ENCODE measurements at places on chromosomes 4 and X.

DNA sequence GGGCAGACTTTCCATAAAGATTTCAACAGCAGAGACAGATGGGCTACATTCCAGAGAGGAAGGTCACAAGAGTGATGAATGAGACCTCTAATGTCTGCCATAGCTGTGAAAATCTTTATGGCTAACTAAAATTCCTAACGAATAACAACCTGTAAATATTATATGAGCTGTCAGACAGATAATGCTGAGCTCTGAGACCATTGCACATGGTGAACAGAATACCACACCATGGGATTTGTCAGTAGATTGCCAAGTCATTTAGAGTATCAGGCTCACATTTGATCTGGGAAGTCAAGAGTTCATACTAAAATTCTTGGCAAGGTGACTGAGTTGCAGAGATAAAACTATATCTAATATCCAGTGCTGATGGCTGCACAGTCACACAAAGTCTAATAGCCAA lies 259.2 kb upstream of the FTHL17 start:
- no peak for DNase-seq

- DNase-seq, result no peak
Observed at GRCh38 chrX:15600745-15601144, at the start of gene ACE2. ACE2 (minus strand) TSS chrX:15600960; CDS start chrX:15600911, 49 bp downstream.

DNA sequence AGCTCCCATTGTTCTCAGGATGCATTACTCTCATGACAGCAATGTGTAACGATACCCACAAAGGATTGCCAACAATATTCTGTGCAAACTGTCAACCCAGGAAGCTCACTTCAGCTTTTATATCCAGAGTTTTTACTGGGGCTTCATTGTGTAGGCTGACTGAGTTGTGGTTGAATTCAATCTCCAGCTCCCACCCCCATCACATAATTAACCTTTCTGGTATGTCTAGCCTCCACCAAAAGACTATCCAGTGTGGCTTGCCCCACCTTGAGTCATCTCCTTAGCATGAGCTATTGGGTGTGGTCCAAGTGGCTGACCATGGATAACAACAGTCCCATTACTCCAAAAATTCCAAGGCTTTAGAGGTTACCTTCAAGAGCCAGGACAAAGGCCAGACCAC lies 17.7 kb upstream of the TAB3 start:
- DNase-seq, result no peak

DNA sequence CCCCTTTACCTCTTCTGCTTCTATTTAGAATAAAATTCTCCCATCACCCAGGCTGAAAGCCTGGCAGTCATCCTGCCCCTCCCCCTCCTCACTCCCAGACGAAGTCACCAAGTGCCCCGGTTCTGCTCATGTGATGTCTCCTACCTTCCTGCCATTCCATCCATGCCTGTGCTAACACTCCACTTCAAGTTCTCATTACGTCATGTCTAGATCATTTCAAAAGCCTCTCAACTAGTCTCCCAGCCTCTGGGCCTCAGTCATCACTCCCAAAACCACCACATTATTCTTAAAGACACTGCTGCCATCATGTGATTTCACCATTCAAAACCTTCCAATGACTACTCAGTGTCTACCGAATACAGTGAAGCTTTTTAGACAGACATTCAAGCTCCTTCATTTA lies 17.2 kb upstream of the HOPX start:
- no peak for DNase-seq

GRCh38 chr4:74109870-74110605 lies 11.0 kb upstream of the CXCL2 start:
- no peak for DNase-seq

DNA sequence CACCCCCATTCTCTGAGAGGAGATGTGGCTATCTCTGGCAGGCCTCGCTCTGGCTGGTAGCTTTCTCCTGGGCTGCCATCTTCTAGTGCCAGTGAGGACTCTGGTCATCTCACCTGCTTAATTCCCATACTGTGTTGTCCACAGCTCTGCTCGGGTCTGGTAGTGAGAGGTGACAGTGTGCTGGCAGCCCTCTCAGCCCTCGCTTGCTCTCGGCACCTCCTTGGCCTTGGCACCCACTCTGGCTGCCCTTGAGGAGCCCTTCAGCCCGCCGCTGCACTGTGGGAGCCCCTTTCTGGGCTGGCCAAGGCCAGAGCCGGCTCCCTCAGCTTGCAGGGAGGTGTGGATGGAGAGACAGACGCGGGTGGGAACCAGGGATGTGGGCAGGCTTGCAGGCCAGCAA lies 52.7 kb downstream of the CPLX1 start:
- DNase-seq, result no peak

GRCh38 chrX:21963269-21963668 lies 22.8 kb downstream of the SMS start:
- DNase-seq, result no peak

DNA sequence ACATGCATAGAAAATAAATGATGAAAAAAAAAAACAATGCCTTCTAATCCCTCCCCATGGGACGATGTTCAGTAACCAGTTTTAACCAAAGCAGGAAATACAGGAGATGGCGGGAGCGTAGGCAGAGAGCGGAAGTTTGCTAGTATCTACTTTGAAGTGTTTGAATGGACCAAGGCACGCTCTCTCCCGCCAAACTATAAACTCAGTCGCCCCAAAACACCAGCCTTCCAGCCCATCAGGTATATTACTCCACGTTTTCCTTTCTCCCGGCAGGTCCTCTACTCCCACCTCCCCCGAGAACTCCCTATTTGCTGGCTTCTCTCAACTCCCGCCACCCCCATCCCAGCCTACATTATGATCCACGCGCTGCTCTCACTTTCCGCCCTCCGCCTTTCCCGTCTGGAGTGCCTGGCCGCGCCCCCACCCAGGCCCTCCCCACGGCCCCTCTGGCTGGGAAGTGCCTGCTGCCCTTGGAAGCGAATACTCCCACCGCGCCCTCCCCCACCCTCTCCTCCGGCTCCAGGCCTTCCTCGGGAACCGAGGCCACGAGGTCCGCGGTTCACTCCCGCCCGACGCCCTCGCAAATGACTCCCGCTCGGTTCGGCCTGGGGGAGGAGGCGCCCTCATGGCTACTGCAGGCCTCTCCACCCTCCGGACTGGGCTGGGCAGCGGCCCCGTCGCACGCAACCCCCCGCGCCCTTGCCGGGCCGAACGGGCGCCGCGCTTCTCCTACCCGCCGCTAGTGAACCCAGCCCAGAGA lies 723 bp downstream of the DHX15 start:
- DNase-seq, result peak; percentile 2

DNA sequence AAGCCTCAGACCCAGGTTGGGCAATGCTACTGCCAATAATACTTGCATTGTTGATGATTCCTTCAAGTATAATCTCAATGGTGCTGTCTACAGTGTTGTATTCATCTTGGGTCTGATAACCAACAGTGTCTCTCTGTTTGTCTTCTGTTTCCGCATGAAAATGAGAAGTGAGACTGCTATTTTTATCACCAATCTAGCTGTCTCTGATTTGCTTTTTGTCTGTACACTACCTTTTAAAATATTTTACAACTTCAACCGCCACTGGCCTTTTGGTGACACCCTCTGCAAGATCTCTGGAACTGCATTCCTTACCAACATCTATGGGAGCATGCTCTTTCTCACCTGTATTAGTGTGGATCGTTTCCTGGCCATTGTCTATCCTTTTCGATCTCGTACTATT lies 7.4 kb downstream of the LPAR4 start:
- no peak for DNase-seq

GRCh38 chrX:156000361-156000926 lies 2.9 kb downstream of the IL9R start:
- no peak for DNase-seq

GRCh38 chrX:30613721-30614120 lies 36.2 kb upstream of the TASL start:
- DNase-seq, result no peak

DNA sequence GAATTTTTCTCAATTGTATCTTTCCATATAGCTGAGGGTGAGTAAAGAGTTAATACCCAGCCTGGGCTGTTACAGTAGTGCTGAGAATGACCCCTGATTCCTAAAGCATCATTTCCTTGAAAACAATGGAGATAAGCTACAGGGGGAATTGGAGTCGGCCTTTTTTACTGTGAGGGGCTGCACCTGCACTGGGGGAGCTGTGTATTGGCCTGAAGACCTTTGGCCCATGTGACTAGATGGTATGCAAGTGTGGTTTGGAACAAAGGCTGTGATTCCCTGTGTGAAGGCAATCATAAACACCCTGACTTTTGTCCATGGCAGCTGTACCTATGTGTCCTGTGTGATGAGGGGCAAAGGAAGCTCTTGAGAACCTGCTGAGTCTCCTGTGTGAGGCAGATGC lies 124.0 kb upstream of the HPGD start:
- no peak for DNase-seq

GRCh38 chr4:108458681-108459080 lies 161.7 kb upstream of the RPL34 start:
- DNase-seq, result no peak

- DNase-seq, result no peak
Observed at GRCh38 chr4:67873116-67873515, 10.7 kb downstream of the TMPRSS11D start.

GRCh38 chr4:183909801-183910200 lies 4.7 kb downstream of the STOX2 start:
- no peak for DNase-seq

DNA sequence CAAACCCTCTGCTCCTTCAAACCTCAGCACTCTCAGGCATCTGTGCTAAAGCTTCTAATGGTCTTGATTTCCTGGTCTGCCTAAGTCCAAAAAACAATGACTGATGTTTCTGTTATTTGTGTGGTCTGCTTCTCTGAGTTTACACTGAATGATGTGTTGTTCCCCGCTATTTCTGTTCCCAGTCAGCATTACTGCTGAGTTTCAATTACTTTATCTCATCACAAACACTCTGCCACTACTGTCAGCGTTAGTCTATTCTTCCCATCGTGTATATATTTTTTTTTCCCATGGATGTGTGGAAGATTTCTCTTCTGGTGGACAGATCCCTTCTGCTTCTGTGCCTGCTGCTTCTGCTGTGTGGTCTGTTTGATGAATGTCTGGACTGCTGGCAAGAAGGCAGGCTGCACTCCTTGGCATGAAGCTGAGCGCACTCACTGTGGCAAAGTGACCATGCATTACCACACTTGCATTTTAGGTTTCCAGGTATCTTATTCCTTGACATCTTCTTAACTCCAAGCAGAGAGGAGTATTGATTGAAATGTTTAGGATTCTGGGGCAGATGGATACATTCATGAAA lies 106.9 kb upstream of the PAQR3 start:
- DNase-seq, result no peak

GRCh38 chr4:5280828-5281227 lies 229.5 kb downstream of the STK32B start:
- DNase-seq, result no peak

- no peak for DNase-seq
Observed at GRCh38 chr4:65450899-65451298, 219.4 kb downstream of the EPHA5 start.

GRCh38 chrX:132442691-132443090 lies 46.1 kb downstream of the MBNL3 start:
- DNase-seq, result no peak

- DNase-seq, result no peak
Observed at GRCh38 chrX:21802054-21802670, 37.3 kb upstream of the MBTPS2 start.

GRCh38 chrX:63686878-63687714 lies 97.9 kb downstream of the ARHGEF9 start:
- no peak for DNase-seq

GRCh38 chr4:151939670-151940069 lies 178.9 kb upstream of the GATB start:
- DNase-seq, result no peak

GRCh38 chr4:184163813-184164212 lies 53.9 kb downstream of the ENPP6 start:
- no peak for DNase-seq

GRCh38 chrX:88735835-88736234 lies 11.2 kb upstream of the CPXCR1 start:
- no peak for DNase-seq

- DNase-seq, result no peak
Observed at GRCh38 chr4:139647184-139647583, 18.4 kb upstream of the MGST2 start.

DNA sequence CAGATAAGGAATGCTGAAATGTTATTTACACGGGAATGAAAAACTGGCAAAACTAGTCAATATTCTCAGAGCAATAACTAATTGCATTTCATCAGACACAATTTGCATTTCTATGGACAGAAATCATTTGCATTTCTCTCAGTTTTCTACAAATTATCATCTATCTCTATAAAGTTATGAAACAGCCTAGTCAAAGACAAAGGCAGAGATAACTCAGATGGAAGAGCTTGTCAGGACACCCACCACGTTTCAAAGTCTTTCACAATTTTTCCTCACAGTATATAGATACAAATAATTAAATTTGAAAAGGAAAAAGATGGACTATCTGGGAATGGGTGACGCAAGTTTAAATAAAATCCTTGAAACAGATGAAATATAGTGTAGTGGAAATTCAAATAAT lies 230.8 kb downstream of the GASK1B start:
- DNase-seq, result no peak

DNA sequence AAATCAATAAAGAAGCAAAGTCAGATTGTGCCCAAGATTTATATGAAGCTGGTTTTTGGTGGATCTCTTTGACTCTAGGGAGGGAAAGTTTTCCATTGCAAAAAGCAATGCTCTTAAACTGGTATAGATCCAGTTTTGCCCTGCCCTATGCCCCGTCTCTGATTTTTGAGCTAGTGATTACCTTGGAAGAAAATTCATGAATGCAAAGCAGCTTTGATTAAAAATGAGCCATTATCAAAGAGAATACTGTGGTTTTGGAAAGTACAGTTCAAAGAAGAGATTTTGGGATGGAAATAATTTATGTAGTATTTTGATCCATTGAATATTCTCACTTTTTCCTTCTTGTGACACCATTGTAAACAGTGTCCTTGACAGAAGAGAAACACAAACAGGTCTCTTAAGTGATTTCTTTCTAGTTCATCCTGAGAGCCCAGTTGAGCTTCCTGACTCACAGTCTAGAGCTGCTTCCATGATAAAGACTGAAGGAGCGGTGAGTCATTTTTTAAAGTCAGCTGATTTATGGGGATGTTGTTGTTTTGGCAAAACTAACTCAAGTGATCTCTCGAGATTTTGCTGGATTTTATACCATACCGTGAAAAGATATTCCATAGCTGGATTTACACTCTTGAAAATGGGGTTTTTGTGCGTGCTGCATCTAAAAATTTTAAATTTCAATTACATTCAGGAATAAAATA lies 76.7 kb downstream of the AFF1 start:
- no peak for DNase-seq

Data from activated CD8-positive, alpha-beta memory T cell treated with anti-CD3 and anti-CD28 coated beads for 1 hour (primary cell).